ENCODE measurements at places on chromosomes 5 and 9.

- DNase-seq = no peak
These were observed 2104.1 kb upstream of the ACO1 start for GRCh38 chr9:30280229-30280900.

DNA sequence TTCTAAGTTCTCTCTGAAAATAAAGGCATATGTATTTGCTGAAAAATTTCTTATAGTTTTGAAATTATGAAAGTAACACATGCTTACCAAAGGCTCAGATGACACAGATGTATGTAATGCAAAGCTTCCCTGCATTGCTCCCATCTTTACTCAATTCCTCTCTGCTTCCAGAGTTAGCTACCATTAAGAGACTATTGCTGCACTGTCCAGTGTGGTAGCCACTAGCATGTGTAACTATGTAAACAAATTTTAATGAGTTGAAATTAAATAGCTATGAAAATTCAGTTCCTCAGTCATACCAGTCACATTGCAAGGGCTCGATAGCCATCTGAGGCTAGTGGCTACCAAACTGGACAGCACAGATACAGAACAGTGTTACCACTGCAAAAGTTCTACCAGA lies 17.9 kb downstream of the FRMD3 start:
- DNase-seq = no peak

DNA sequence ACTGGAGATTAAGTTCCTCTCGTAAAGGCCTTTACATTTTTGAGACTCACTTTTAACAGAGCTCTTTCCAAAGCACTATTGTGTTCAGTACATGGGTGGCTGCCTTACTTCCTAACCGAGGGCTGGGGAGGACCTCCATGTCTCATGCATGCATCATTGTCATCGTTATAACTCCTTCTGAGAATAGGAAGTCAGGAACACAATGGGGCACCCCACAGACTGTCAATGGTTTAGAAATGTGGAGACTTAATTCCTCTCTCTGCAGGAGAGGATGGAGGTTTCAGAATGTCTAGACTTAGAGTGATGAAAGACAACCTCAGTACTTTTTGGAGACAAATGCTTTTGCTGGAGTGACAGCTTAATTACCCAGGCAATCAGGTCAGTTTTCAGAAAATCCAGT lies 83.9 kb downstream of the PRLR start:
- peak; percentile 40 for DNase-seq

DNA sequence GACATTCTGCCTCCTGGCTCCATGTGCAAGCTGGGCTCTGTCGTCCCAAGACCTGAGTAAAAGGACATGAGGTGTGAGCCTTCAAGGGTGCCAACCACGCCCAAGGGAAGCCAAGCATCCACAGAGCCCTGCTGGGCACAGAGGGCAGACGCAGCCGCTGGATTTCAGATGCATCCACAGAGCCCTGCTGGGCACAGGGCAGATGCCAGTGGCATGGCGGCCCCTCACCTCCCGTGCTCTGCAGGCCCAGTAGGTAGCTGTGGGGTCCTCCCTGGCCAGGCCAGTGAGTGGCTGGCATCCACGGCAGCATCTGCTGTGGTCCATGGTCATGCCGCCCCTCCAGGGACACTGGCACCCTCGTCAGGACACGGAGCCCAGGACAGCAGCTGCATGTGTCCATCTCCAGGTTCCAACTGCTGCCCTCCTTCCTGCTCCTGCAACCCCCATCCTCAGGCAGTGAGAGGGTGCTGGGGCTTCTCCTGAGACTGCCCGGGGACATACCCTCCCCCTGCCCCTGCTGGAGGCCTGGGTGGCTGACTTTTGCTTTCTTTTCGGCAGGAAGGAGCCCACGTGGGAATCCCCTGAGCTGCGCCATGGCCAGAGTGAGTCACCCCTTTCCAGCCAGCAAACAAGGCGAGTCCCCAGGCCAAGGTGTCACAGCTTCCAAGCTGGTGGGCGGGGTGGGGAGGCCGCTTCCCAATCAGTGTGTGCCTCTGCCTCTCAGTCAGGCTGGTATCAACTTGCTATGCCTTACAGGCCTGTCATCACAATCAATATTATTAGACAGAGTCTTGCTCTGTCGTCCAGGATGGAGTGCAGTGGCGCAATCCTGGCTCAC lies 4.0 kb upstream of the TRAF2 start:
- DNase-seq = no peak

DNA sequence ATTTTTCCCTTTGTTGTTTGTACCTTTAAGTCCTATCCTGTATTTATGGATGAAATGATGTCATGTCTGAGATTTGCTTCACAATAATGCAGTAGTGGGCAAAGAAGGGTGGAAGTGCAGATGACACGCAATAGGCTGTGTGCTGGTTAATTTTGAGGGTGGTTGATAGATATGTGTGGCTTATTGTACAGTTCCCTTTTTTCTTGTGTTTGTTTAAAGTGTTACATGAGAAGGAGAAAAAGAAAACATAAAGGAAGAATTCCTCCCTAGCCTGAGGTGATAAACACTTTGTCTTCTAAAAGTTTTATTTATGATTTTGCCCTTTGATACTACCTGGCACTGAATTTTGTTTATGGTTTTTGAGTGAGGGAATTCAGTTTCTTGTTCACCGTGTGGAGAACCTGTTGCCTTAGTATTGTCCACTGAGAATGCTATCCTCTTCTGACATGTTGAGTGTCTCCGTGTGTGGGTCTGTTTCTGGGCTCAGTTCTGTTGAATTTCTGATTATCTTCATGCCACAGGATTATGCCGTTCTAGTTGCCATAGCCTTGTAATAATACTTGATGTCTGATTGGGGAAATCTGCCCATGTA lies 52.3 kb upstream of the FAM120AOS start:
- no peak for DNase-seq

- peak; percentile 5 for DNase-seq
These were observed 974 bp downstream of the C9orf40 start for GRCh38 chr9:74951725-74952151.

- no peak for DNase-seq
These were observed 1.5 kb downstream of the NFIL3 start for GRCh38 chr9:91421971-91422757.

DNA sequence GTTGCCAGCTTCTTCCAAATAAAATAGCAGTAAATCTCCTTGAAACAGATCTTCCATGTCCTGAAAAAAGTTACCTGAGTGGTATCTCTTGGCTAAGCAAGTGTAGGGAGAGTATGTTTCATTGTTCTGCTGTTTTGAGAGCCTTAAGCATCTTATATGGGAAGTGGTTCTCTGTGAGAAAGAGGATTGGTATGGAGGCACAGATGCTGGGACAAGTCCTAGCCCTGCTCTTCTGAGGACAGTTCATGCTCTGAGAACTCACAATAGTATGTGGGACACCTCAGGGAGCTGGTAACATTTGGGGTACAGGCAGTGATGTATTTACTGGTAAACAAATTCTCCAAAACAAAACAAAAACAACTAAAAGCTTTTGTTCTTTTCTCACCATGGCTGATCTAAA lies 2.0 kb downstream of the PPP3R2 start:
- DNase-seq = no peak

DNA sequence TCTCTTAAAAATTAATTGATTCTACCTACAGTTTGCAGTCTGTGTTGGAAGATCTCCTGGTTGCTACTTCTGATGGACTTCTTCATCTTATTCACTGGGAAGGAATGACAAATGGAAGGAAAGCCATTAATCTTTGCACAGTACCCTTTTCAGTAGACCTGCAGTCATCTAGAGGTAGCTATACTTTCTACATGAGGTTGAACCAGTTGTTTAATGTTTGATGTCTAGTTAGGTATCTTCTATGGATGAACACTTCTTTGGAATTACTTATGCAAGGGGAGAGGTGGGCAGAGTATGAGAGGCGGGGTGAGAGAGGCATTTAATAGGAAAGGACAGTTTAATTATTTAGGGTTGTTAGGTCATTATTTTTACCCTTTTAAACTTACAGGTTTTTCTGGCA lies 91.2 kb downstream of the RIC1 start:
- no peak for DNase-seq

DNA sequence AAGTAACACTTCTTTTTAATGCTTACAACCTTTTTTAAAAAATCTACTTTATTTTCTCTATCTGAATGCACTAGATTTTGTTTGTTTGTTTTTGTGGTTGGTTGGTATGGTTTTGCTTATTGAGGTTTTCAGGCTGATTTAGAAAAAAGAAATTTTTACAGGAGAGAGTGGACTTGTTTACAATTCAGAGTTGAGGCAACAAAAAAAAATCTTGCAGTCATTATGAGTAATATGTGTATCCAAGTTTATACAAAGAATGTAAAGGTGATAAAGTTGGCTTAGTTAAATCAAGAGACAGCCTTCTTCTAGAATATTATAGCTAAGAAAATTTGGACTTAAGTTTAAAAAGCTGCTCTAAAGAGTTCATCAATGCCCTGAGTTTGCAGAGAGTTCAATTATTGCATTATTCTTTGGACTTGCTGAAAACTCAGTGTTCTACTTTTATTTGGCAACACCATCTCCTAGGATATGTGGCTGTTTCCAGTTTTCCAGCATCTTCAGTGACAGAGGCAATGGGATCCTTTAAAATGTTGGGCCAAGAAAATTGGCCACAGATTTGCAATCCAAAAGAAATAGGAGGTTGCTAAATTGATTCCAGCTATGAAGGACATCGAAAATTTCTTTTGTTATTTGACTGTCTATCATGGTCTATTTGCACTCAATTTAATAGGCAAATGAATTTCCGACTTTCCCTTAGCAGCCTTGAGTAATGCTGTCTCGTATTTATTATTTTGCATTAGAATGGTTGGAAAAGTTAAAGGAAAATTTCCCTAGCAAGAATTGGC lies 10.7 kb downstream of the STK32A start:
- DNase-seq = no peak

DNA sequence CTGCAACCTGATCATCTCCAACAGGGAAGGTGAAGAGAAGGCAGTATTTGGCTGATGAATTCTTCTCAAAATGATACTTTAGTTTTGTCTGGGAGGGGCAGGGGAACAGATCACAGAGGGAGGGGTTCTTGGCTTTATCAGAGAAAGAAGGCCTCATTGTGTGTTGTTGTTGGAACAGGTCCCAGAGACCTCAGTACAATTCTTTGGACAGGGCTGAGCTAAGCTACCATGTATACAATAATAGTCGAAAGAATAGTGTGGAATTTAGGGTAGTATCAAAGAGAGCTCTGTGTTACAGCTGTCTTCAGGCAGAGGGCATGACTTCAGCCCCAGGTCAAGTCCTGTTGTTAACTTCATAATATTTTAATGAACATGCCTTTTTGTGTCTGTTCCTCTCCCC lies 39.9 kb downstream of the ARHGAP26 start:
- no peak for DNase-seq

DNA sequence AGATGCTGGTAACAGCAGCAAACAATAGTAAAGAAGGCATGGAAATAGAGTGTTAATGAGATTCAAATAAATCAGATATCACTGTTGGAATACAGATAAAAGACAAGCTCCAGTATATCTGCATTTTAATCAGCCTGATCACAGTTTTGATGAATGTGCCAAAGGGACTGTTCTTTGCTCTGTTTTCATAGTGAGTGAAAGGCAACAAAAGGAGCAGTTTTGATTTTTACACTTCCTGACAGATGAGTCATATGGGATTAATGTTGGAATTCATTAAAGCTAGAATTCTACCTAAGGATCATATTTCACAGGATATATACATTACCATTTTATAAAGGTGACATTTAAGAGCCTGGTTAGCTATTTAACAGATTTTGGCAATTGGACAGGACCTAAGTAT lies 743.3 kb upstream of the PTPRD start:
- no peak for DNase-seq
